ENCODE measurements at places on chromosomes 11 and 22.

- DNase-seq, result no peak
Observed at GRCh38 chr11:112886434-112887370, 74.5 kb upstream of the NCAM1 start.

DNA sequence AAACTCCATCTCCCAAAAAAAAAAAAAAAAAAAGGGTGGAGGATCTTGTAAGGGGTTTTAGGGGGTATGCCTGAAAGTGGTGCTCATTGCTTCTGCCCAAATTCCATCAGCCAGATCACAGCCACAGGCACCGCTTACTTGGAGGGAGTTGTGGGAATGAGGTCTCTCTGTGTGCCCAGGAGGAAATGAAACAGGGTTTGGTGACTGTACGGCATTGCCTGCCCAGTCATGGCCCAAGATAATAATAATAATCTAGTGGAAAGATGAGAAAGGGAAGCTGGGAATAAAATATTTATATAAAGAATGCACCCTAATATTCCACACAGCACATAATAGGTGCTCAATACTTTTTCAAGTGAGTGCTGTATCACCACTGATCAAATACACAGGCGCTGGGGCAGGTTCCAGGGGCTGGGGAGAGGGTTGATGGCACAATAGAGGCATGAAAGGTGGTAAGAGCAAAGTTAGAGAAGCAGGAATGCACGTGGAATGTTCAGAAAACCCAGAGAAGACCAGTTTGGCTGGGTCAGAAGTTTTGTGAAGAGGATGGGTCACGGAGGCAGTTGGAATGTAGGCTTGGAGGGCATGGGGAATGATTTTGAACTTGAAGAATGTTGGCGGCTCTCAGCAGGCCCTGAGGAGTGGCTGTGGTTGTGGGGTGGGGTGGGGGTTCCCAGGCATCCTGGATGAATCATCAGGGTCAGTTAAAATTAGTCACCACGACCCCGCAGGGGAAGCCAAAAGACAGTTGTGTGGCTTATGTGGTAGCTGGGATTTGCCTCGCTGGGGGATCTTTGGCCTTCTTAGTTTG is 12.5 kb upstream of the MB start:
- DNase-seq, result no peak

- no peak for DNase-seq
Observed at GRCh38 chr11:94524341-94524740, 12.1 kb downstream of the C11orf97 start.

GRCh38 chr11:67117672-67118180 is 1.3 kb upstream of the KDM2A start:
- no peak for DNase-seq

GRCh38 chr11:13073119-13073981 is 64.2 kb downstream of the RASSF10 start:
- no peak for DNase-seq

DNA sequence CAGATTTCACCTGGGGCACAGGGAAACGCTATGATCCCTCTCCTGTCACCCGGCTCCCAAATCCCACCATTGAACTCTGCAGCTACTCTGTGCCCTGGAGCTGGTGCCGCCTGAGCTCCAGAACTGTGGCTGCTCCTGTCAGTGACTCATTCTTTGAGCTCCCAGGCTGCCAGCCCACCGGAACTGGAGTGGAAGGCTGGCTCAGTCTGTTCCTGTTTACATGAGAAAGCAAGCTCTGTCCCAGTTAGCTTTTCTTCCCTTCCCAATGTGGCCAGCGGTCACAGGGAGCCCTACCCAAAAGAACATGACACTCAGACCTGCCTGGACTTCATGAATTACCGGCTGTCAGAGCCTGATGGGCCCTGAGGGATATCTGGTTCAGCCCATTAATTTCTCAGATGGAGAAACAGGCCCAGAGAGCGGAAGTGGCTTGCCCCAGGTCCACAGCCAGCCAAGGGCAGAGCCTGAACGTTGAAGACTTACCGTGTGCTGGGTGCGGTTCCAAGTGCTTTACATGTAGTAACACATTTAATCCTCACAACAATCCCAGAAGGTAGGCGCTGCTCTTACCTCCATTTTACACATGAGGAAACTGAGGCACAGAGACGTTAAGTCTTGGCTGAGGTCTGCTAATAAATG is 23.8 kb upstream of the IGSF22 start:
- no peak for DNase-seq

GRCh38 chr11:47911149-47911548 is 63.0 kb upstream of the NUP160 start:
- DNase-seq, result no peak

DNA sequence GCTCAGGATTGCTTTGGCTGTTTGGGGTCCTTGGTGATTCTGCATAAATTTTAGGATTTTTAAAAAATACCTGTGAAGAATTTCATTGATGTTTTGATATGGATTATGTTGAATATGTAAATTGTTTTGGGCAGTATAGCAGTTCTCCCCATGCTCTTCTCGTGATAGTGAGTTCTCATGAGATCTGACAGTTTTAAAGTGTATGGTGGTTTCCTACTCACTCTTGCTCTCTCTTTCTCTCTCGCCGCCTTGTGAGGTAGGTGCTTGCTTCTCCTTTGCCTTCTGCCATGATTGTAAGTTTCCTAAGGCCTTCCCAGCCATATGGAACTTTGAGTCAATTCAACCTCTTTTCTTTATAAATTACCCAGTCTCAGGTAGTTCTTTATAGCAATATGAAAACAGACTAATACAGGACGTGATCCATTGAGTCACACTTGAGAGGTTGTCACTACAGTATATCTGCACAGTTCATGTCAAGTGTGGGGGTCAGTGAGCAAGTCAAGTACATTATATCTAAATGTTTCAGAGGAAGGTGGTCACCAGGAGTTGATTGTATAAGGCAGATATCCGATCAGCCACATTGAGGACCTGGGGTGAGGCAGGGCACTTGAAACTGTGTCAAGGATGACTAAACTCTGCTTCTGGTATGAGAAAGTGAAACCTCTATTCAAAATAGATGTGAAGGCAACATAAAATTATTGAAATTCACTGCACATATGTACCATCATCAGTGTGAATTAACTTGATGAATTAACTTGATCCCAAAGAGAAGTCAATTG is 70.7 kb upstream of the CCDC179 start:
- DNase-seq, result no peak

DNA sequence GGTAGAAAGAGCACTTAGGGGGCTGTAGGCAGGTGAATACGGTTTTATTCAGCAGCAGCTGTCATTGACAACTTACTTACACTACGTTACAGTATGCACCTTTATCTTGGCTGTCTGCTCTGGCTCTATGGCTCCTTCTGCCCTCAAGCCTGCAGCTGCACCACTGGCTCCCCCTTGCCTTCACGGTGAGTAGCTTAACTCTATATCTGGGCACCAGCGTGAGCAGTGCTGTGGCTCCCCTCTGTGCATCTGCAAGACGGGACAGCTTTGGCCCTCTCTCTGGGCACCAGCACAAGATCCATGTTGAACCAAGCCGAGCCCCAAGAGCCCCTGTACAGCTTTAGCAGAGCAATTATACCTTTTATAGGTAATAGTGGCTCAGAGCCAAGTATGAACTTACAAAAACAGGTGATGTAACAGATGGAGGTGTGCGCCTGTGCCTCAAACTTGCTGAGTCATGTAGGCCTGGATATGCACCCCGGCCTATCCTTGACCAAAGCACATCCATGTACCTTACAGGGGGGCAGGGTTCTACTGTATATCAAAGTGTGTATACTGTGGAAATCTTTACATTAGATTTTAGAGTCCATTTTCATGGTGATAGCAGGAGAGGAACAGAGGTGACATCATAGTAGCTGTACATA is 96.9 kb upstream of the CTSC start:
- no peak for DNase-seq

- no peak for DNase-seq
Observed at GRCh38 chr11:17561111-17561415, 14.0 kb downstream of the OTOG start.

- no peak for DNase-seq
Observed at GRCh38 chr11:60905551-60906113, 753 bp downstream of the PRPF19 start.

DNA sequence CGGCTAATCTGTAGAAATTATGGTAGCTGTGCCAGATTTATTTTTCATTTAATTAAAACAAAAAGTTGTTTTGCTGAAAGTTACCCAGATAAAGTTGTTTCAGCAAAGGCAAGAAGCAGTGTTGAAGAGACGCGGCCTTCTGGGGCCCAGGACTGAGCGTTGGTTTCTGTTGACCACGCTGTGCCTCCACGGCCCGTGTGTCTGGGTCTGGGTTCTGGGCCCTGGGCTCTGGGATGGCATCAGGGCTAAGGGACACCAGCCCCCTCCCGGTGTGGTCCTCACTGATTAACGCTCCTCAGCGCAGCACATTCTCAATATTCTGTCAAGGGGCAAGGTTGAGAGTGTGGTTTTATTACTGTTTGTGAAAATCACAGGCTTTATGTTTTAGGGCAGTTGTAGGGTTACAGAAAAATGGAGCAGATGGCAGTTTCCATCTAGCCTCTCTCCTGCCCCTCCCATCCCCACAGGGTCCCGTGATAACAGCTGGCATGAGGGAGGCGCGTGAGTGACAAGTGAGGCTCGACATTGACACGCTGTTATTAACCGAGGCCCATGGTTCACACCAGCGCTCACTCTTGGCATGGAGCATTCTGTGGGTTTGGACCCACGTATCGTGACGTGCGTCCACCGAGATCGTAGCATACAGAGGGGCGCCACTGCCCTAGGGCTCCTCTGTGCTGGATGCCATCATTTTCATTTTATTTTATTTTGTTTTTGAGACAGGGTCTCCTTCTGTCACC is 1231.4 kb downstream of the BRD1 start:
- no peak for DNase-seq

DNA sequence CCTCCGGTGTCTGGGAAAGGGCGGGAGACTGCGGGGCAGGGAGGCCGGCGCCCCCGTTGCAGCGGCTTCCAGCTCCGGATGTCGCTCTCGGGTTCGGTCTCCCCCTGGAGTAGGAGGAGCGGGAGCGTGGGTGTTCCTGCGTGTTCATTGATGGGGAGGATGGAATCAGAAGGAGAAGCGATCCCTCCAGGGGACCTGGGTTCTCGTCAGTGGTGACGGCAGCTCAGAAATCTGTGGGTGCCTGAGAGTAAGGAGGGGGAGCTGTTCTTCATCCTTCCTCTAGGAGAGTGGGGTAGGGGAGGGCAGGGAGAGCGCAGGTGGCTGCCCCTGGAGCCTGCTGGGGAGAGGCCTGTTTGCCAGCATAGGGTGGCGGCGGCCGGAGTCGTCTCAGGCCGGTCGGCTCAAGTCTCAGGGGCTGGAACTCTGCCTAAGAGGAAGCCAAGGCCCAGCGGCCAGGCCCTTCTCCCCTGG is 1.1 kb downstream of the UBASH3B start:
- no peak for DNase-seq

DNA sequence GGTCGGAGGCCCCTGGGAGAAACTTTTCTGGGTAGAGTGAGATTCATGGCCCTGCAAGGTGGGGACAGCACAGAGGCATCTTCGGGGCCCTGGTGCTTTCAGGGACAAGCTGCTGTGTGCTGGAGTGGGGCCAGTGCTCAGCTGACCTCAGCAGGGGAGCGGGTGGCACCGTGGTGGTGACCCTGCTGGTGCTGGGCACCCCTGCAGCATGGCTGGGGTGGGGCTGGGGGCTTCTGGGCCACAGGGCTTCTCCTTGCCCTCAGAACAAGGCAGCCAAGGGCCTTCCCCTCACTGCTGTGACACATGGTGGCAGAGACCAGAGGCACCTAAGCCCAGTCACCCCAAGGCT is 24.9 kb upstream of the GNB1L start:
- no peak for DNase-seq

DNA sequence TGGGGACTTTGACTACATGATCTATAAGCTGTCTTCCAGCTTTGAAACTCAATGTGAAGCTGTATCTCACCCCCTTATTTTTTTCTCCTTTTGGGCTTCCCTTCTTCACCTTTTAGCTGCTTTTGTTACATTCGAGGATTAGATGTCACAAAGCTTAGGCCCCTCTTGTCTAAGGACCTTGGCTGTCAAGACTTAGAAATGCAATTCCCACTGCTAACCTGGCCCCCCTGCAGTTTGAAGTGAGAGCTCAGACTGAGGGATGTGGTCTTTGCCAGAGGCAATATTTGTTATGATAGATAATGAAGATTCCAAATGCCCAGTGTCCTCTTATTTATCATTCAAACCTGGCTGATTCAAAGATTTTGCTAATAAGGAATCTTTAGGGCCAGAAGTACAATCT is 128.3 kb downstream of the ARL14EP start:
- DNase-seq, result no peak

DNA sequence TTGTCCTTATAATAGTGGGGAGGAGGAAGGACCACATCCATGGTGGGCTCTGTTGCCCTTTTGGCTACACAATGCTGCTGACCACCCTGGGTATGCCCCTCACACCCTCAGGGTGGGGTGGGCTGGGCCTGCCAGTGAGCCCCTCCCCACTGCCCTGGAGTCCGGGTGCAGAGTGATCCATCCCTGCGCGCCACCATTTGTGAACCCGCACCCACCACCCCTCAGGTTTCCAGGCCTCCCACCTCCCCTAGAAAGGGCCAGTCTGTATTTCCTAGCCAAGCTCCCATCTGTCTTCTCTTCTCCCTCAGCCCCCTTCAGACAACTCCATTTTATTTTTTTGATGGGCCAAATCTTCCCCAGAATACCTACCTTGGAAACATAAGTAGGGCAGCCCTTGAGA is 25.0 kb downstream of the MS4A10 start:
- DNase-seq, result no peak

DNA sequence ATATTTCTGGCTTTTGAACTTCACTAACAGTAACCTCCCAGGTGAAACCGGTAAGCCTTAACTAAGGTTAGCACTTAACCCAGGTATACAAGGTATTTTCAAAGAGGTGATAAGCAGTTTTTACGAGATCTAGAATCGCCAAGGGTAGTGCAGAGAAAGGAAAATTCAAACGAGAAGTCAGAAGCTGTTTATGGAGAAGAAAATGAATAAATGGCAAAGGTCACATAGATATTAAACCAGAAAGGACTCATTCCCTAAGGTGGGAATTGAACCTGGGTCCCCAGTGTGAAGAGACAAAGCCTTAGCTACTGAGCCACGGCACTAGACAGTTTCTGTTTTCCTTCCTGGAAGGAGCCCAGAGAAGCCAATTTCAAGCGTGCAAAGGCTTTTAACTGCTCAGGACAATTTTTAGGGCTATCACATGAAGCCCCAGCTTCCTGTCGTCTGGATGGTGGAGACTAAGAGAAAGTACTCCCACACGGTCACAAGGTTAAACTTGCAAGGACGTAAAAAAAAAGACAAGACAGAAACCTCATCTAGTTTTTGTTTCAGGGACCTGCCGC is 5.7 kb upstream of the C1QTNF6 start:
- no peak for DNase-seq

DNA sequence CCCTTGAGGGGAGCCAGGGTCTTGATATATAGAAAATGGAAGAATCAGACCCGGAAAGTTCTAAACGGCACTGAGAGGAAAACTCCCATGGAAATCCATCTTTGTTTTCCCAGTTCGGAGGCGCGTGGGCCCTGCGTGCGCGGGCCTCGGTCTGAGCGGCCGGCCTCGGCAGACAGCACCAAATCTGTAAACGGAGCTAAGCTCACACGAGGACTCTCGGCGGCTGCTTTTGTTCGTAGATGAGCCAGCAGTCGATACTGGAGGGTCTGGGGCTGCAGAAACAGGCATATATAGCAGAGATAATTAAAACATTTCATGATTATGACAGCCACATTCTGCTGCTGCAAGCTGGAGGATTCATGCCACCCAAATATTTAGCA is 68.5 kb upstream of the PPARA start:
- DNase-seq, result no peak

GRCh38 chr11:112364962-112365481 is 104.4 kb upstream of the PLET1 start:
- DNase-seq, result no peak

- no peak for DNase-seq
Observed at GRCh38 chr22:31628362-31628761, 33.7 kb downstream of the PISD start.
